ENCODE measurements at places on chromosomes 7 and 10.

DNA sequence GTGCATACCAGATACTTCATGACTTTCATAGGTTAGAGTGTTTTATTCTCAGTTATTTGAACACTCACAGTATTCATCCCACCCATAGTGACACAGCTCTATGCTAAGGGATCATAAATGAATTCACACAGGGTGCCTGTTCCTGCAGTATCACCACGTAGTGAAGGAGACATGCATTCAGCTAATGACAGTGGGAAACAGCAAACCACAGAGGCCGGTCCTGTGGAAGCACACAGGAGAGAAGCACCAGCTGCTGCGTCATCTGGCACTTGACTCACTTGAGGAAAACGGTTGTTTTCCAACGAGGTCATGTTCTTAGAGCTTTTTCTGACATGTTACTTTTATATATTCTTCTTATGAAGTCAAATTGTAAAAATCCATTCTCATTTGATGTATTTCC is 73.0 kb downstream of the UBE3C start:
- DNase-seq, result no peak

DNA sequence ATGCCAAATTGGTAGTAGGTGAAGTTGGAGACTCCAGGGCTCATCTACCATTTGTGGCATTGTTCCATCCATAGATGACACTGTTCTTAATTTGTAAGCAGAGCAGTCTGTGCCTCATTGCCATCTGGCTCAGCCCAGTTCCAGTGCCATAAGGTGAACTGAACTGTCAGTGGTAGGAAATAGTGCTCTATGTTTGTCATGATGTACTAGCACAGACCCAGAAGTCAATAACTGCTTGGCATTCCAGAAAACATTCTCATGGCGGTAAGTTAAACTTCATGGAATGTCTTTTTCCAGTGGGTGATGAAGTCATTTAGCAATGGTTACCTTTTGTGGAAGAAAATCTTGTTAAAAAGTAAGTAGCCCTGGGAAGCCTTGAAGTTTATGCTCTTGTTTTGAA is 302.7 kb downstream of the SUGCT start:
- no peak for DNase-seq

DNA sequence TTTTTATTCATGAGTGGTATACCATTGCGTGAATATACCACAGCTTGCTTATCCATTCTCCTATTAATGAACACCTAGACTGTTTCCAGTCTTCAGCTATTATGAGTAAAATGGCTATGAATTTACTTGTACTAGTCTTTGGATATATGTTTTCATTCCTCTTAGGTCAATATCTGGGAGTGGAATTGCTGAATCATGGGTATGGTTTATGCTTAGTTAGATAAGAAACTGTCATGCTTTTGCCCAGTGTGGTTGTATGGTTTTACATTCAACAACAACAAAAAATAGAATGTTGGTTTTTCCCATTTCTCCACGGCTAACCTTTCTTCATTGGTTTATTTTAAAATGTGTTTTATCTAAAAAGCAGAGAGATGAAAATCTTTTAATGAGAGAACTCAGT is 308.3 kb downstream of the PHF14 start:
- no peak for DNase-seq

GRCh38 chr7:116862951-116863670 is 724 bp downstream of the CAPZA2 start:
- DNase-seq, result peak; percentile 52

- DNase-seq, result no peak
Observed at GRCh38 chr7:127066974-127067373, 185.8 kb downstream of the GRM8 start.

- DNase-seq, result no peak
Observed at GRCh38 chr10:77763453-77764430, 126.1 kb upstream of the KCNMA1 start.

- no peak for DNase-seq
Observed at GRCh38 chr10:132667342-132668047, 118.5 kb downstream of the NKX6-2 start.

- no peak for DNase-seq
Observed at GRCh38 chr10:116752563-116752962, 10.2 kb upstream of the HSPA12A start.

- DNase-seq, result peak; percentile 66
Observed at GRCh38 chr7:112205343-112206237, 609 bp downstream of the DOCK4 start.

DNA sequence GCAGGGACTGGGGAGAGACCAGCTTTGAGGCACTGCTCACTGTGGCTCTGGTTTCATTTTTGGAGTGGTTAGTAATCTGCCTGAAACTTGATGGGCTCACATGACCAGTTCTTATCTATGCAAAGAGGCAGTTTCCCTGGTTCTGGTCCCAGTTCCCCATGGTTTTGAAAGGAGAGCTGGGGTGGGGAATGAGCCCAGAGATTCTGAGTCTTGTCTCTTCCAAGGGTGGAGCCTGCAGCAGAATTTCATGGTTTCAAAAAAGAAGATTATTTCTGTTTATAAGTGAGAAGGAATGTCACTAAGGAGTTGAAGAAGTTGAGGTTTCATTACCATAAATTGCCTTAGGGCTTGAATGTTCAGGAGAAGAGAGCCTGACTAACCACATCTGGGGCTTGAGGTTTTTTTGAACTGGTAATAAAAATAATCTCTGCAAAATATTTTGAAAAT is 190.2 kb upstream of the HABP2 start:
- no peak for DNase-seq

DNA sequence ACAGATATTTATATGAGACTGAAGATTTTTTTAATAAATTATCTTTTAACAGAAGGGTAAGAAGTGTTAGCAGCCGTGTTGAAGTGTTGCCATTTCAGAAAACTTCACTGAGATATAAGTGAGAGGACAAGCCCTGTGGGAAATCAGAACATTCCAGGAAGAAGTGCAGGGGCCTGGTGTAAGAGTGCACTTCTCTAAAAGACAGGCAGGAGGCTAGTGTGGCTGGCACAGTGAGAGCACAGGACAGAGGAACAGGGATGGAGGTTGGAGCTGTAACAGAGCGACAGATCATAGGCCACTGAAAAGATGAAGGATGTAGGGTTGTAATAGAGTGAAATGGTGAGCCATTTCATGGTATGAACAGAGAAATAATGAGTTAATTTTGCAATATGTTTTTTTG is 608.9 kb downstream of the SORCS1 start:
- DNase-seq, result no peak

GRCh38 chr7:28778786-28779185 is 179.3 kb downstream of the TRIL start:
- no peak for DNase-seq

GRCh38 chr10:63114031-63114814 is 18.9 kb upstream of the NRBF2 start:
- peak; percentile 52 for DNase-seq

DNA sequence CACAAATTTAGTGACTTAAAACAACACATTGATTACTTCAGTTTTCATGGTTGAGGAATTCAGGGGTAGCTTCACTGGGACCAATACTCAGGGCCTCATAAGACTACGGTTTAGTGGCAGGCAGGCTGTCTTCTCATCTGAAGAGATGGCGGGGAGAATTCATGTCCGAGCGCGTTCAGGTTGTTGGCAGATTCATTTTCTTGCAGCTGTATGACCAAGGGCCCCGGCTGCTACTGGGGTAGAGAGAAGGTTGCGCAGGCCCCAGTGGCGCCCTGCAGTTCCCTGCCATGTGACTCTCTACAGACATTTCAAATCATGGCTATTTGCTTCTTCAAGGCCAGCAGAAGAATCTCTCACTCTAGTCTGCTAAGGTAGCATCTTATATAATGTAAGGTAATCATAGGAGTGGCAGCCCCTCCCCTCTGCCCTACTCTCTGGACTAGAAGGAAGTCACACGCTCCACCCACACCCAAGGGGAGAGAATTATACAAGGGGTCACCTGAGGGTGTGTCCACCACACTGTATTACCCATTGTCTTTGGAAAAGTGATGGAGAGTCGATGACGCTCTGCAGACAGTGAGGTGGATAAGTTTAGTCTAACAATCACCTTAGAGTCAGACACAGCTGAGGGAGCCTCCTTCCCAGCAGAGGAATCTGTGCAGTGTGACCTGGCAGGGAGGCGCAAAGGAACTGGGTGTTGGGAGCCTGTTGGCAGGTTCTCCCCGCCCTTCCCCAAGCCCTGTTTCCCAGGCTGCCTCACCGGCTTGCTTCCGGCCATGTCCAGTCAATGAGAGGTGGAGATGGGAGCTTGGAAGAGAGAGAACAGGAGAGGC is 35.7 kb upstream of the PLEKHA1 start:
- no peak for DNase-seq

GRCh38 chr10:111873621-111874135 is 309.9 kb downstream of the GPAM start:
- no peak for DNase-seq

DNA sequence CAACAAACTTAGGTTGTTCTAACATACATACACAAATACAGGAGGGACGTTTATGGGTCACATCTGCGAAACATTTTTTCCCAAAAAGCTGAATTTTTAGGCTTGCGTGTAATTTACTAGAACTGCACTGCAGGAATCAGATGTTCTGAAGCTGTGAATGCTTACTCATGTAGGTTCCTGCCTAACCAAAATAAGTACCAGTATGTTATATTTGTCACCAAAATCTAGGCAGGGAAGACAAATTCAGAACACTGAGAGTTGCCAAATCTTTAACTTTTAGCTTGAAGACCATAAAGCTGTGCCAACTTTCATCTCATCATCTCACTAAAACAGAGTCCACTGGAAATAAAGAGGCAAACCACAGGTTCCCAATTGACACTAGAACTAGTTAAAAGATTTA is 5.7 kb downstream of the UBE2H start:
- no peak for DNase-seq

DNA sequence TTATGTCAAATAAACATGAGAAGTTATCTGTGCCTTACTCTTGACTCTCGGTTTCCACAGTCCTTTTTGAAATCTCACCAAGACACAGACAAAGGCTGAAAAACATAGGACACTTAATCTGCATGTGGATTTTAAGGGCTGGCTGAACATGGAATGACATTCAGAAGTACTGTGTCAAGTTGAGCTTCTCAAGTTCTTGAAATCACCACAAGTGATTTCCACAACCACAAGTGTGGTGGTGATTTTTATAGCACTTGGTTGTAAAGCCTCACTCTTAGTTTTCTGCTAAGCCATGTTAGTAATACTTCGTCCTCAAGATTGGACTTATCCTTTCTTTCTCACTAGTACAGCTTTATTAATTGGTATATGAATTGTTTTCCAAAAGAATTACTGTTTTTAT is 29.6 kb downstream of the FOXP2 start:
- no peak for DNase-seq

DNA sequence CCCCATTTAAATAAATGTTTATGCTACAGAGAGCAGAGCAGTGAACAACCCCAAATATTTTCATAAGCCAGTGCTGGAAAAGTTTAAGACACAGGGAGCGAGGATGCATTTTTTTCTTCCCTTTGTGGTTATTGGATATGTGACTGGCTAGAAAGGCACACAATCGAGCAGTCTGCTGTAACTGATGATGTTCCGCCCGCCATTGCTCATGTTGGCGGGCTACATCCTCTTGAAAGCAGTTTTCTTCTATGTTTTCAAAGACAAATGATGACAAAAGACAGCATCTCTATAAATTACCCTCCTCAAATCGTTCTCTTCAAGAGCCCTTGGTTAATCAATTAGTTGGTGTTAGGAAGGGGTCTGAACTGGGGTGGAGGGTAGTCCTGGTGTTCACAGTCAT is 269.8 kb downstream of the SKAP2 start:
- DNase-seq, result no peak

DNA sequence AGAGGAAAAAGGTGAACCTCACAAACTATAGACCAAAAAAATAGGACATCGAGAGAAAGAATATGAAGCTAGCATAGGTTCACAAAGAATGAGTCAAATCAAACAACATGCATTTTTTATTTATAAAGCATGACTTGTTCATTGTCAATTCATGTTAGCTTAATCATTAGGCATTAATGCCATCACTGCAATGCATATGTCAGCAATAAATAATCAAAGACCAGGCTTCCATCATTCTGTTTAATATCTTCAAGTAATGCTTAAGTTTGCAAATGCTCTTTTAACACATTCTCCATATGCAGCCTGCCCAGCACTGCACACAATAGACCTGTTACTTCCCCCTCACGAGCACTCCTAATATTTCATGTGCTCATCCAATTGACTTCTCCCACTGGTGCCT is 8.9 kb upstream of the MAGI2 start:
- no peak for DNase-seq

GRCh38 chr10:3169673-3170072 is 2.9 kb downstream of the PITRM1 start:
- DNase-seq, result no peak

GRCh38 chr10:63829573-63830149 is 308.5 kb downstream of the REEP3 start:
- no peak for DNase-seq

DNA sequence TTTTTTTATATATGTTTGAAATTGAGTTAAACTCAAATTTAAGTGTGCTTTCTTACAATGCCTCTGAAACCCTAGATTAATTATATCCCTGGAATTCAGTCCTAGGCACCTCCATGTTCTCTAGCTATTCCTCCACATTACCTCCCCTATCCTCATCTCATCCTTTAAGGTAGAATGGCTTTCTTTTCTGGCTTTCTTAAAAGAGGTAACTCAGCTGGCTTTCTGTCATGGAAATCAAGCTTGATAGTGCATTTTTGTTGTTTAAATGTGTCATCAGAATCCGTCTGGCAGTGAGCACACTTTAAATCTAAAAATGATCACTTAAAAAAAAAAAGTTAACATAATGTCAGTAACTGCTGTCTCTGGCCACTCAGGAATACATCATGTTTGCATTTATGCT is 42.2 kb downstream of the AHR start:
- no peak for DNase-seq

DNA sequence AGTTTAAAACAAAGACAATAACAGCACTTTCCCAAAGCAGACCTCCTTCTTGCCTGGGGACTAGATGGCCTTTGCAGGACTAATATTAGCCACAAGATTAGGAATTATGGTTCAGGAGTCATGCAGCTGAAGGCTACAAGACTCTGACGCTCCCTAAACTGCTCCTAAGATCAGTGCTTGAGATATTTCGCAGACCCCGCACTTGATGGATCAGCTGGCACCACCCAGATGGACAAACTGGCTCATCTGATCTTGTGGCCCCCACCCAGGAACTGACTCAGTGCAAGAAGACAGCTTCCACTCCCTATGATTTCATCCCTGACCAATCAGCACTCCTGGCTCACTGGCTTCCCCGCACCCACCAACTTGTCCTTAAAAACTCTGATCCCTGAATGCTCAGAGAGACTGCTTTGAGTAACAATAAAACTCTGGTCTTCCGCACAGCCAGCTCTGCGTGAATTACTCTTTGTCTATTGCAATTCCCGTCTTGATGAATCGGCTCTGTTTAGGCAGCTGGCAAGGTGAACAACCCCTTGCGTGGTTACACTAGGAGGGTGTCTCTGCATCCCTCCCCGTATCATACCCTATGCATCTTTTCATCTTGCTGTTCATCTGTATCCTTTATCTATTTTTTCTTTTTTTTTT is 26.9 kb upstream of the NRBF2 start:
- no peak for DNase-seq

- no peak for DNase-seq
Observed at GRCh38 chr7:141630621-141631020, 71.3 kb downstream of the DENND11 start.

- no peak for DNase-seq
Observed at GRCh38 chr7:110309941-110310340, 781.0 kb upstream of the LRRN3 start.

GRCh38 chr10:5813091-5813340 is 218 bp downstream of the GDI2 start:
- DNase-seq, result no peak

GRCh38 chr10:90592638-90593302 is 265.1 kb downstream of the HTR7 start:
- DNase-seq, result peak; percentile 42
